ENCODE measurements at places on chromosomes 5 and 9.

DNA sequence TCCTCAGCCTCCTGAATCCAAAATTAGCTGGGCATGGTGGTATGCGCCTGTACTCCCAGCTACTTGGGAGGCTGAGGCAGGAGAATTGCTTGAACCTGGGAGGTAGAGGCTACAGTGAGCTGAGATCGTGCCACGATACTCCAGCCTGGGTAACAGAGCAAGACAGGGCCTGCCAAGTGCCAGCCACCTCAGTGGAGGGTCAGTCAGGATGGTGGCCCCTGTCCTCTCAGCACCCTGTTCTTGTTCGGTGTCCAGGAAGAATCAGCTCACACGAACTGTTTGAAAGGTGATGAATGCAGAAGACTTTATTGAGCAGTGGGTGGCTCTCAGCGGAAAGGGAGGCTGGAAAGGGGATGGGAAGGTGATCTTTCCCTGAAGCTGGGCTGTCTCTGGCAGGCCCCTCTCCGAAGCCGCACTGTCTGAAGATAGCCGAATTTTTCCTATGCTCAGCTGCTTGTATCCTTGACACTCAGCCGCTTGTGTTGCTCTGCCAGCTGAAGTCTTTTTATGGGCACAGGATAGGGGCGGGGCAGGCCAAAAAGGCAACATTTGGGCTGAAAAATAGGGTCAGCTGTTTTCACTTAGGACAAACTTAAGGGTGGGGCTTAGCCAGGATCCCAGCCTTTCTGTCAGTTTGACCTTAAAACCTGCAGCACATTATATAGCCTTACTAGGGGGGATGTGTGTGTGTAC is 50.9 kb downstream of the UBE2R2 start:
- DNase-seq = no peak

DNA sequence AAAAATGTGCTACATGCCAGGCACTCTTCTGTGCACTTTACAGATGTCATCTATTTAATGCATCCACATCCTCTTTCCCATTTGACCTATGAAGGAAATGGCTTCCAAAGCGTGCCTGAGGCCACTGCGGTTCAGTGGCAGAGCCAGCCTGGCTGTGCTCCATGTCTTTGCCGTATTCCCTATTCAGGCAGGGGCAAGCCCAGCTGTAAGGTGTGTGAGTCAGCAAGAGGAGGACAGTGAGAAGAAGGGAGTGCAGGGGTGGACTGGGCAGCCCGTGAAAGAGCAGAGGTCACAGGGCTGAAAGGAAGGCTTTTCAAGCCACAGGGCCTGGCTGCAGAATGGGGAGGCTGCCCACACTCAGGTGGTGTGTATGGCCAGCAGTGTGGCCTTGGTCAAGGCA is 91.7 kb downstream of the HRH2 start:
- no peak for DNase-seq

DNA sequence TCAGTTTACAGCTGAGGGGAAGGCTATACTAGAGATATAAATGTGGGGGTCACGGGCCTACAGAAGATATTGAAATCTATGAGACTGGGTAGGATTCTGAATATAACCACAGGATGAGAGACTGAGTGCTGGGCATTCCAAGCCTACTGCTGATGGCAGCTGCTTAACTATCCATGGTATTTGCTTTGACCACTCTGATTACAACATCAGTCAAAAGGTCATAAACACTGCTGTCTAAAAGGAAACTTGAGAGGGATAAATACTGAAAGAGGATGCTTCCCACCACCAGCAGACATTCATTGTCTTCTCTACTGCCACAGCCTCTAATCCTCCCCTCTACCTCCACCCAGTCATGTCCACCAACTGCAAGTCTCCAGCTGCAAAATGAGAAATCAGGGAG is 3.8 kb downstream of the ZNF622 start:
- no peak for DNase-seq

DNA sequence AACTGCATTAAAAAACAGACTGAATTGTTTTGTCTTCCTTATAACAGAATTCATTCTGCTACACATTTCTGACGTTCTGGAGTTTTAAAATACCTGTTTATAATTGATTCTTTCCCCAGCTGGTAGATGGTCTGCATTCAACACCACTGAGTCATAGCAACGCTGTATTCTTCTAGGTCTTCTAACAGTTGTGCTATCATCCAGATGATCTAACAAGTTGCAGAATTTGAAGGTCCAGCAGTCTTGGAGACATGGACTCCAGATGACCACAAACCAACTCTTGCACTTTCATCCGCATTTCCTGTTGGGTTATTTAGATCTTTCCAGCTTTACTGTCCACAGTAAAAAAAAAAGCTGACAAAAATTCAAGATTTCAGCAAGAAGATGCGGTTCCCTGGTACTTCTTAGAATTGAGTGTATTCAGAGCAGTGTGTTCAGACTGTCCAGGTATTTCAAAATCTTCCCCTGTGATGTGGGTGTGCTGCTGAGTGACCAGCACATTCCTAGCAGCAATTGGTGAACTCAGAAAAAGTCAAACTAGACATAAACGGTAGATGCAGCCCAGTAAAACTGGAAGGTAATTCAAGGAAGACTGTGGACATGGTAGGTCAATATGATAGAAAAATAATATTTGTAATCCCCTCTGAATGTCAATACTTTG is 50.2 kb downstream of the CSNK1A1 start:
- DNase-seq = no peak

DNA sequence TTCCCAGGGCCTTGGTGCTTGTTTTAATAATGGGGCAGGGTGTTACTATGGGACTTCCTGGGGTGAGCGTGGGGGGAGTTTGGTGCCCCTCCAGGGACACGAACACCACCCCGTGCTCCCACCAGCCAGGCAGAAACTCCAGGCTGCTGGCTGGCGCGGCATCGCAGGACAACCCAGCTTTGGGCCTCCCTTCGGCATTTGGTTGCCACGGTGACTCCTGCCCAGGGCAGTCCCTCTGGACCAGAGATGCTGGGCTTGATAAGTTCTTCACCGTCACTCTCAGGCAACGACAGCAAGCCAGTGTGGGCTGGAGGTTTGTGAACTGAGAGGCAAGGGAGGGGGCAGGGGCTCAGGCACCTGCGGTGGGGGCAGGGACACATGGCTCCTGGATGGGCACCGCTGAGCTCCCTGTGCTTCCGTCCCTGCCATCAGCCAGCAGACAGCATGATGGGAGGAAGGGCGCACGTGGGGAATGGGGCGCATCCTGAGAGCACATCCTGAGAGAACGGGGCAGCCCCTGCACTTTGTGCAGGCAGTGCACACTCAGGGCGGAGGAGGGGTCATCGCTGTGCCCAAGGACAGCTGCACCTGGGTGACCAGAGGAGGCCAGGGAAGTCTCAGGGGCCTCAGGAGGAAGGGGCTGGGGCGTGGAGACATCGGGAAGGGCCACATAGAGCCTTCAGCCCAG is 116.4 kb downstream of the RXRA start:
- DNase-seq = no peak

- no peak for DNase-seq
Measured at GRCh38 chr9:95012902-95013301, 286.4 kb downstream of the AOPEP start.

GRCh38 chr9:136338511-136338910 is 11.2 kb downstream of the GPSM1 start:
- no peak for DNase-seq

DNA sequence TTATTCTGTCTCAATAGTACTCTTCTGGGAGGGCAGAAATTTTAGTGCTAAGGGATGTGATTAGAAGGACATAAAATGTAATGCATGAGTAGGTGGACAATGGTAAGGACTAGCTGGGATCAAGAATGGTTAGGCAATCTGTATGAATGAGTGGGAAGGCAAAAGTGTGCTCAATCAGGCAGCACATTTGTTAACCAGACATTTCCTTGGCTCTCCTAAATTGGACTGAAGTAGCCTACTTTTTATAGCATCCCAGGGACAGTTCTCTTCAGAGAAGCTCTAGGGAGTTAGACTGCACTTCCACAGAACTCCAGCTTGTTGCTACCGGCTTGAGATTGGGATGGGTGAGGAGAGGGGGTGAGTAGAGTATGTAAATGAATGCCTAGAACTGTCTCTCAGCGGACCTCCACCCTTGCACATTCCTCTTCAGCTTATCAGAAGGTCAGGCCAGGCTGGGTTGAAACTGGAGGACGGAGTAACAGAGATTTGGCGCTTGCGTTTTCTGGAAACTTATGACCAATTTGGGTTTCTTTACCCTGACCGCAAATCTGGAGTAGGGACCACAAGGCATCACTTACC is 19.0 kb upstream of the ARL14EPL start:
- no peak for DNase-seq

DNA sequence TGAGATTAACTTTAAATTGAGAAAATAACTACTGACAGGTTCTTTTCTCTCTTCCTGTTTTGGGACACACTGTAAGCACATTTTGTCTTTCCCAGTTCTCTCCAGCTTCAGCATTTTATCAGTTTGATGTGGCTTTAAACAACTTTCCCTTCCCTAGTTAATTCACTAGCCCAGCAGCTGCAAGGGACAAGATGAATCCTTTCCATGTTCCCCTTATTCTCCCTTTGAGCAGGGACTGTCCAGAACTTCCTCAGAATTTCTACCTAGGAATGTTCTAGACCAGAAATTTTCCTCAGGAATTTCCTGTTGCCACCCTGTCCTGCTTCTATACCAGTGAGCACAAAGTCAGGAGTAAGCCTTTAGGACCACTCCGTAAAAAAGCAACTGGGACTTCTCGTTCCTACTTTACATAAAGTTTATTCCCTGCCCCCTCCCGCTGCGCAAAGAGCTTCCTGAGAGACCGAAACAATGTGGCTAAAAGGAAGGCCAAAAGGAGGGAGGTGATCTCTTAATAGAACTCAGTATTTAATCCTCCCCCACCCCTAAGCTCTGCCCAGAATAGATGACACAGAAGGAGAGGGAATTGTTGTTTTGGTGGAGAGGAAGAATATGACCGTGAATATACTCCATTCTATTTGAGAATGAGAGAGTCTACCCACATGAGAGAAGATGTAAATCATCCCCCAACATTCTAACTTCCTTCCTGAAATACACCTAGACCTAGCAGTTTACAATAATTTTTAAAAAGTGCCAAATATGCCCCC is 61.9 kb downstream of the GLIS3 start:
- no peak for DNase-seq

DNA sequence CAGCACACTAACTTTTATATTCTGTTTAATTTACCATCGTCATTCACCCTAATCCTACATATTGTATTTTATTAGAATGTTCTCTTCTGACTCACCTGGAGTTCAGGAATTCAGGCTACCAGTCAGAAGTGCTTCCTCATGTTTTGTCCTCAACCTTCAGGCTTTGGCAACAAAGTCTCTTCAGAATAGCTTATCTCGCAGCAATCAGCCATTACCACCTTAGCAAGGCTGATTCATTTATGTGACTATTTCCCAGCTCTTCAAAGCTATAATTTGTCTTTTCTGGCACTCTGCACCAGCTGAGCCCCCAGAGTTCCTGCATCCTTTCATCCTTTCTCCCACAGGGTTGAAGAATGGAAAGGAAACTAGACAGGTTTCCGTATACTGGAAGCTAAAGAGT is 365.5 kb upstream of the CDH18 start:
- no peak for DNase-seq

DNA sequence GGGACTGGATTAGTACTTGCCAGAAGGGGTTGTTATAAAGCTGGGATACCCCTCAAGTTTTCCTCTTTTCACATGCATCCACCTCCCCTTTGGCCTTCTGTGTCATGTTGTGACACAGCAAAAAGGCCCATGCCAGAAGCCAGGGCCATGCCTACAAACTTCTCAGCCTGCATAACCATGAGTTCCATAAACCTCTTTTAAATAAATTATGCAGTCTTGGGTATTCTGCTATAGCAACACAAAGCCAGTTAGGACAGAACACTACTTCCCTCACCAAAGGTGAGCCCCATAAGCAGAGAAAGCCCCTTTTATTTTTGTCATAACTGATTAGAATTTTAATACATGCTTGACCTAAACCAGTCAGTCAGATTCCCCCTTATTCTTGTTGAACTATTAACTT is 801.3 kb downstream of the DNAH5 start:
- no peak for DNase-seq

DNA sequence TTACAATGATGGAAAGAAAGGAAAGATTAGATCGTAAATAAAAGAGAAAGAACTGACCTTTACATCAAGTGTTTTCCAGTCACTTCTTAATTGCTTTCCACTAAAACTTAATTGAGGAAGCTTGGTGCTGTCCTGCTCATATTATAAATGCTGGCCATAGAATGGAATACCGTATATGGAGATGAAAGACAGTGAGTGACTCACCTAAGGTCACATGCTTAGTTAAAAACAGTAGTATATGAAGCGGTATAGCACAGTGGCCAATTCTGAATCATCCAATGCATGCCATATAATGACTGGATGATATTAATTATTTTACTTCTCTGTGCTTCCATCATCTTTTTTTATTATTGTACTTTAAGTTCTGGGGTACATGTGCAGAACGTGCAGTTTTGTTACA is 482.4 kb upstream of the SGCD start:
- DNase-seq = no peak

- DNase-seq = peak; percentile 17
Measured at GRCh38 chr9:80605129-80605528, 1033.4 kb downstream of the TLE4 start.

GRCh38 chr9:98678244-98678842 is 30.4 kb downstream of the GABBR2 start:
- DNase-seq = no peak

- DNase-seq = no peak
Measured at GRCh38 chr9:114450833-114451706, 54.2 kb downstream of the WHRN start.

DNA sequence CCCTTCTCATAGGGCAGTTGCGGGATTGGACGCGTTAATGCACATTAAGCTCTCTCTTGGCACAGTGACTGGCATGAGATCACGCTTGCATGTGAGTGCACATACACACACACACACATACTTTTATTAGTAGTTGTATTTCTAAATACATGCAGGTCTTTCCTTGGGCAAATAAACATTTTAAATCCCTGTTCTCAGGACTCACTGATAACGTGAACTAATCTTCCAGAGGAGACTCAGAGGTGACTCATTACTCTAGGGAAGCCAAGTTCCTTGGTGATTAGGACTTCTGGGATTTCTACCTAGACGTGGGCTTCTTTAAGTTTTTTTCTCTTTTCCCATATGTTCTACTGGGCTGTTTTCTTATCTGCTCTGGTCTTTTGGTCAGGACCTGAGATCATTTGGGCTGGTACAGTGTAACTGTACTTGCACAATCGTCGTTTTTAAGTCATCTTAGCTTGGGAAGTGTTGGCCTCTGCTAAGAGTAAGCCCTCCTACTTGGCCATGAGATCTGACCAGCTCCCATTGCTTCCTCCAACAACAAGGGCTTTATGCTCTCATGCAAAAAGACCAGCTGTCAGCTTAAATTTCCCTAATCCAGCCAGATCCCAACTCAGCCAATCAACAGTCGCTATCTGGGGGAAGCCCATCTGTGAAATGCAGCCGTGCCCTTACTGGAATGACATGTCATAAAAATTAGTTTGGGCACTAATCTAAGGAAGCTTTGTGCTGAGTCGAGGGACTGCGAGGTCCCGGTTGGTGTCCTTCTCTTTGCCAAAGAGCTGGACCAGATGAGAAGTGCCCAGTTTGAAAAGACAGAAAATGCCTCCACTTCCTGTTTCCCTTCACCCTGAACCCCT is 176.4 kb upstream of the ANKRD55 start:
- DNase-seq = no peak

DNA sequence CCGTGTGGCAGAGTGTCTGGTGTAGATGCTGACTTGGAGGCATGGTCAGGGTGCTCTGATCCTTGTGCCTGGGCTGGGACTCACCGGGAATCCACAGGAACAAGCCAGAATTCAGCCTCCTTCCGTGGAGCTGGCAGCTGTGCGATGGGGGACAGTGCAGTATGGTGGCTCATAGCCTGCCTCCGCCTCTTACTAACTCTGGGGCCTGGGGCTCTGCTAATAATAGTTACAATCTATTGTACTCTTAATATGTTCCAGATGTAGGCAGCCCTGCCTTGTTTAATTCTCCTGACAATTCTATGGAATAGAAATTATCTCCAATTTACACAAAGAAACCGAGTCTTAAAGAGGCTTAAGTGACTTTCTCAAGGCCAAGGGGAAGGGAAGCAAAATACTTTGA is 77.6 kb downstream of the PCDH1 start:
- no peak for DNase-seq

All from NCI-H748 treated with DMSO at 0.1 percent for 48 hours (cell line).